ENCODE measurements at places on chromosomes 7 and 10.

DNA sequence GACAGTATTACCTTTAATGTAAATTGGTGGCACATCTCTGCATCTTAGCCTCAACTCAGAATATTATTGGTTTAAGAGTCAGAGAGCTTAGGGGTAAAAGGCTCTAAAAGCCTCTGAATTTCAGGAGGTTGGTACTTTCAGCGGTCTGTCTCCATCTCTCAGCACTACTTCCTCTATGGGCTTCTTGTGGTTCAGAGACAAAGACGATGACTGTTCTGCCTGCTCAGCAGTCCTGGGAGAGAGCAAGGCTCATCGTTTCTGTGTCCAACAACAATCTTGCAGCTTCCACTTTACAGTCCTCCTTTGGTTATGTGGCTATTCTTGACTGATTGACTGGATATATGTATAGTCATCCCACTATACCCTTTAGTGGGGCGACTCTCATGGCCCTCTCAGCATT, 394.7 kb downstream of the AUTS2 start:
- DNase-seq = no peak

DNA sequence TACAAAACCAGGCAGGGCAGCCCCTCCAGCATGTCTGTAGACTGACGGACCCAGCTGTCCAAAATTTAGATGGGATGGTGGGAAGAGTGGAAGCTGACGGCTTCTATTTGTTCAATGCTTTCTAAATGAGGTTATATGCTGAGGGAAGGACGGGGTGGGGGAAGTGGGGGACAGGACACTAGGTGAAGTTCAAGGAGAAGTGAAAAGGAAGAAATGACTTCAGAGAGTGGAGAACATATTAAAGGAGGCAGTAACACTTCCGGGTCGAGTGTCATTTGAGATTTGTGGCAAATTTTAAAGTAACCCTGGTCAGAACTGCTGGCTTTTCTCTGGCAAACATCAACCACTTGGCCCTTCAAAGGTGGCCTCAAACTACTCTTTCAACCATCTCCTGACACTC, 9.4 kb downstream of the PIP4K2A start:
- DNase-seq = no peak

GRCh38 chr10:109934958-109935793, 11.9 kb upstream of the XPNPEP1 start:
- no peak for DNase-seq

DNA sequence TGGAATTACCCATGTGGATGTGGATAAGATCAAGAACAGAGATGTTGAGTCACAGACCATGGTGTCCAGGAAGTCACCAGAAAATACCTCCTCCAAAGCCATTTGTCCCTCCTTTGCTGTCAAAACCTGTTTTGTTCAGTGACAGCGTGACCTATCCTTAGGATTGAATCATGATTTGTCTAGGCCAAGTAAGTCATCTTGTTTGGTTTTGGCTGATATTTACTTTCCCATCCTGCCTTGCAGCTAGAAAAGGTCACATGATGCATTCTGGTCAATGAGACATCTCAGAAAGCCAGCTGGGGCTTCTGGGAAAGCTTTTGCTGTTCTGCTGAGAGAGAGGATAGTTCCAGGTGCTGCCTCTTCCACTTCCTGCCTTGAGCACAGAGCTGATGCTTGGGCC, 225.3 kb upstream of the ZMIZ1 start:
- DNase-seq = no peak

DNA sequence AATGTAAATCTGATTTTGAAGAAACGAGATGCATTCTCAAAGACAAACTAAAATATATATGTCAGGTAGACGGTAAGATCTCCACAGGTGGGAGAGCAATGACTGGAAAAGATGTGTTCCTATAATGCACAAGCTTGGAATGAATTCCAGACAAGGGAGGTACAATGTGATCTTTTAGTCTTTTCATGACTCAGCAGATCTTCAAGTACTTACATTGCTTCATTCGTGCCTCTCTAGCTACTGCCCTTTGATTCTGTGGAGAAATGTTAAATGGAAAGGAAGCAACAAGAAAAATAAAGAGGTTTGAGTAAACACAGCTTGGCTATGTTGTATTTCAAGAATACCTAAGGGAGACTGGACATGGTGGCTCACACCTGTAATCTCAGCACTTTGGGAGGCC, 106.6 kb downstream of the GAD2 start:
- no peak for DNase-seq

GRCh38 chr7:33410266-33410665, 280.9 kb downstream of the BBS9 start:
- DNase-seq = no peak

- DNase-seq = no peak
Measured at GRCh38 chr10:29876008-29876555, 183.3 kb downstream of the JCAD start.

DNA sequence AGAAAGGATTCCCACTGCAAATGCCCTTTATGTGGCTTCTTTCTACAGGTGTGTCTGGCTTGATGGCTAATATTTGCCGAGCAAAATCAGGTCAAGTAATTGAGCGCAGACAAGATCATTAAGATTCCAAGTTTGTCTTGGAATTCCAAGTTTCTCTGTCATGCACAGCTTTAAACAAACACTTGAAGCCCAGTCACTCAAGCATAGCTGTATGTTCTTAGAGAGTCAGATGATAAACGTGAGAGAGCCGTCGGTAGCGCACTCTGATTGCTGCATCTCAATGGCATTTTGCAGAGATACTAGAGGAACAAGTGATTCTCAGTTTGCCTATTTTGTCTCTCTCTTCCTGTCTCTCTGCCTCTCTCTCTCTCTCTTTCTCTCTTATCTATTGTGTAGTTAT, 658 bp downstream of the DMBT1 start:
- DNase-seq = no peak
